ENCODE measurements at places on chromosomes 2 and 18. TPM values are rescaled to one million over a fixed set of nuclear protein-coding genes. Genes with fewer than 3 reads are reported as not detected.

DNA sequence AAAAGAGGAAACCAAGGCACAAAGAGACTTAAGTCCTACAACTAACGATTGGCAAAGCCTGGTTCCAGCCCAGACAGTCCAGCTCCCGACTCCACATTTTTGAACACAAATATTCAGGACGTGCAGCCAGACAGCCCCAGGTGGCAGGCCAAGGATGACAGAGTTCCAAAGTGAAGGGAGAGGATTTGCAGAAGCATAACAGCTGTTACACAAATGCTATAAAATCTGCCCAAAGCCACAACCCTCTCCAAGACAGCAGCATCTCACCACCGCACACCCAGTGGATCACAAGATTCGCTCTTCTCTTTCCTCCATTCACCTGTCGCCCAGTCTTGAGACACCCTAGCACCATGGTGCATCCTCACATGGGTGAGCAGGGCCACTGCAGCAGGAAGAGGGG, 227.1 kb upstream of the ID2 start:
- DNase-seq = no peak

DNA sequence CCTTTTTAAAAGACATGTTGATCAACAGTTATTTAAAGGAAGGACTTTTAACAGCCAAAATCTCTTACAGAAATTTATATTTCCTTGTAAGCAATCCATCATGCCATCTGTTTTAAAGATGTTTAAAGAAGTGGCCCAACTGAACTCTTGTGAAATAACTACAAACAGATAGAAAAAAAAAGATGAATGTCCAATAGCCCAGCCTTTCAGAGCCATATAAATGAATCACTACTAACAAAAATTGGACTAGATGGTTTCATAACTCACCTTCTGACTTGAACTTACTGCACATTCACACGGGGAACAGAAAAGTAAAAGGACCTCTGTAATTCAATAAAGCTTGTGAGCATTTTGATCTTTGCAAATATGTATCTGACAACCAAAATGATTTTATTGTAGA, 319.0 kb upstream of the CHAC2 start:
- no peak for DNase-seq

GRCh38 chr2:177429688-177430325, 37.2 kb downstream of the AGPS start:
- DNase-seq = no peak

DNA sequence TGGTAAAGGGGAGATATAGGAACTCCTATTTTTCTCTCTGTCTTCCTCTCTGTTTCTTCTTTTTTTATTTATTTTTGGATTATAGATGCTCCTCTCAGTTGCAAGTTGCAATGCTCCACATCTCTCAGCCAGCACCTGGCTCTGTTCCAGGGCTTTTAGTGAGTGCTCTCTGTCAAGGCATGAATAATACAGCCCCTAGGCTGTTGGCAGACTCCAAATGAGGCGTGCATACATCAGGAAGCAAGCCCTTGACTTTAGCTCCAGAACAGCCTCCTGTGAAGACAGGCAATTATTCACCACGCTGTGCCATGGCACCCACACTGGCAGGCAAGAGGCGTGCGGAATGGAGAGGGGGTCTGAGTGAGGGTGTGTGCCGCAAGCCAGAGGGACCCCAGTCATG, 228.1 kb upstream of the PXDN start:
- DNase-seq = no peak

SLC8A1 gene
- total RNA-seq = 738 TPM

- no peak for DNase-seq
Observed at GRCh38 chr2:105473011-105473410, 74.2 kb upstream of the FHL2 start.

DNA sequence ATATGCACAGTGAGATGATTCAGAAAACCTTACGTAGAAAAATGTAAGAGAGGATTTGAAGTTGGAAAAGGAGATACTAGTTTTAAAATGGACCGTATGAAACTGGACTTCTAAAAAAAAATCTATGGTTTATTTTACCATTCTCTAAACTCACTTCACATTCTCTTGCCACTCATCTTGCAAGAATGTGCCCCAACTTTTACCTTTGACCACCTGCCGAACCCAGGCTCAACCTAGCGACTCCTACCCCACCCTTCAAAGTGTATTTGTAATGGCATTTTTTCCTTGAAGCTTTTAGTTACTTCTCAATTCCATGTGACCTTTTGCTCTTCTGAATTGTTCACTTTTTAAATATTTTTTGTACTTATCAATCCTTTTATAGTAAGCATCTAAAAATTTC, 160.8 kb downstream of the PHLPP1 start:
- DNase-seq = no peak

DNAJC5G gene
- 0.94 TPM for total RNA-seq

- DNase-seq = no peak
Observed at GRCh38 chr2:211181626-211182025, 625.2 kb downstream of the CPS1 start.

DNA sequence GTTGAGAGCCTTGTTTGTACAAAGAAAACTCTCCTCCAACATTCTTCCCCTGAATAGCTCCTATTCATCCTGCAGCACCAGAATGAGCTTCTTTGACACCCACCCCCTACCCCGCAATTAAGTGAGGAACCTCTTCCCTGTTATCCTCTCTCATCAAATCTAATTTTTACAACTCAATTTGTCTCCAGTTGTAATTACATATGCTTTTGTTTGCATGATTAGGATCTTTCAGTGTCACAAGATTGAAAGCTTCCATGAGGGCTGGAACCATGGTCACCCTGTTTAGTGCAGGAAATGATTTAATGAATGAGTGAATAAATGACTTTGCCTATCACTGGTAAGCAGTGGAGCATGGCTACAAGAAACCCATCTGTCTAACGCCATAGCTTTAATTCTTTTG, 334.6 kb upstream of the KLHL29 start:
- no peak for DNase-seq

COL6A3 gene
- total RNA-seq = 61.6 TPM

DNA sequence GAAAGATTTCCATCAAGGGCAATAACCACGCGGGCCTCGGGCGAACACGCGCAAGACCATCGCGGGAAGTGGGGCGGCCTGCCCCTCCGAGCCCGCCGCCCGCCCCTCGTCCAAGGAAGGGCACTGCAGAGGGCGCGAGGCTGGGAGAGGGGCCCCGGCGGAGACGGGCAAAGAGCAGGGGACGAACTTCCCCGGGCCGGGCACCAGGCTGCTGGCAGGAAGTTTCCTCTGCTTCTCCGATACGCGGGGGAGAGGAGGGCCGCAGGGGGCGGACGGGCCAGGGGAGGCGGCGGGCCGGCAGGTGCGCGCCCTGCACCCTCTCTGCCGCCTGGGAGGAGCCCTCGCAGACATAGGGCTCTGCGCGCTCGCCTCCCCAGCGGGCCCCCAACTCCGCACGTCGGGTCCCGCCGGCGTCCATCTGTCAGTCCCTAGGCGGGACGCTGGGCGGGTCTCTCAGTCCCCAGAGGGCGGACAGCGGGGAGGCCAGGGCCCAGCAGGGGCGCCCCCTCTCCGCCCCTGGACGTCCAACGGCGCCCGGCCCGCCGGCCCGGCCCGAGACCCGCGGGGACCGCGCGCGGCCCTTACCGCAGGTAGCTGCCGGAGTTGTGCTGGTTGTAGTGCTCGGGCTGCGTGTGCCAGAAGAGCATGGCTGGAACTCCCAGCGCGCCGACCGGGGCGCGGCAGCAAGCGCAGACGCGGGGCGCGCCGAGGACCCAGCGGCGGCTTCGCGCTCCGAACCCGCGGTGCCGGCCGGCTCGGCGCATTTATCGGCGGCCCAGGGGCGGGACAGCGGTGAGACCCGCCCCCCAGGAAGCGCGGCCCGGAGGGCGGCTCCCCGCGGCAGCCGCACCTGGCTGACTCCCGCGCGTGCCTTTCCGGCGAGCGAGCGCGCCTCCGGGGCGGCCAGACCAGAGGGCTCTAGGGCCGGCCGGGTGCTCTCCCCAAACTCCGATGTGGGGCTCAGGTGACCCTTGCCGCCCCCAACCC, at the start of gene TFCP2L1:
TFCP2L1 (minus strand) TSS at position 740 of the 987 bp plus-strand sequence; CDS start at position 647, 93 bp downstream.
- DNase-seq = no peak

GRCh38 chr18:41744421-41745030, 210.5 kb upstream of the PIK3C3 start:
- no peak for DNase-seq

GPBAR1 gene
- 10.7 TPM for total RNA-seq

- DNase-seq = no peak
Observed at GRCh38 chr2:106108351-106108750, 85.8 kb downstream of the UXS1 start.

GRCh38 chr2:146844226-146844990, 1000.4 kb upstream of the ACVR2A start:
- DNase-seq = no peak

DNA sequence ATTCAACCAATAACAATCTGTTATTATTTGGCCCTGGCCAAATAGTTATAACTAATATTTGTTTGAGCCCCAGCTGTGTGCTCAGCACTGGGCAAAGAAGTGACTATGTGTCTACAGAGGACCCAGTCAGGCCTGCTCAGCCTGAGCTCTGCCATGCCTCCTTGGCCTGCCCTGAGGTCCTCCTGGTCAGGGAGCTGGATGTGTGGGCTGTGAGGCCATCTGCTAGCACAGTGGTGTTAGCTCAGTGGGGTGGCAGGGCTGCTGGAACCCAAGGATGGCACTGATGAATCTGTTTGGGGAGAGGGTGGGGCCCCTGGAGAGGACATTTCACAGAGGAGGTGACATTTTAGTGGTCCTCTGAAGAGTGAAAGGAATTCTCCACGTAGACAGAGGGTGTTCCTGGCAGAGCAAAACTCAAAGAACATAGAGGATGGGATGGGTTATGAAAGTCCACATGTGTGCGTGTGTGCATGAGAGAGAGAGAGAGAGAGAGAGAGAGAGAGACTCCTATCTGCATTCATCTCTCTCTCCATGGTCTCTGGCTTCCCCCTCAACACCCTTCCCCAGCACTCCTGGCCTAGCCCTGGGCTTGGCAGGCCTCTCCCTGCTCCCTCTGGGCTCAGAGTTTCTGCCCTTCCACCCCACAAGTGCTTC, 21.2 kb upstream of the ATOH8 start:
- DNase-seq = no peak

DNA sequence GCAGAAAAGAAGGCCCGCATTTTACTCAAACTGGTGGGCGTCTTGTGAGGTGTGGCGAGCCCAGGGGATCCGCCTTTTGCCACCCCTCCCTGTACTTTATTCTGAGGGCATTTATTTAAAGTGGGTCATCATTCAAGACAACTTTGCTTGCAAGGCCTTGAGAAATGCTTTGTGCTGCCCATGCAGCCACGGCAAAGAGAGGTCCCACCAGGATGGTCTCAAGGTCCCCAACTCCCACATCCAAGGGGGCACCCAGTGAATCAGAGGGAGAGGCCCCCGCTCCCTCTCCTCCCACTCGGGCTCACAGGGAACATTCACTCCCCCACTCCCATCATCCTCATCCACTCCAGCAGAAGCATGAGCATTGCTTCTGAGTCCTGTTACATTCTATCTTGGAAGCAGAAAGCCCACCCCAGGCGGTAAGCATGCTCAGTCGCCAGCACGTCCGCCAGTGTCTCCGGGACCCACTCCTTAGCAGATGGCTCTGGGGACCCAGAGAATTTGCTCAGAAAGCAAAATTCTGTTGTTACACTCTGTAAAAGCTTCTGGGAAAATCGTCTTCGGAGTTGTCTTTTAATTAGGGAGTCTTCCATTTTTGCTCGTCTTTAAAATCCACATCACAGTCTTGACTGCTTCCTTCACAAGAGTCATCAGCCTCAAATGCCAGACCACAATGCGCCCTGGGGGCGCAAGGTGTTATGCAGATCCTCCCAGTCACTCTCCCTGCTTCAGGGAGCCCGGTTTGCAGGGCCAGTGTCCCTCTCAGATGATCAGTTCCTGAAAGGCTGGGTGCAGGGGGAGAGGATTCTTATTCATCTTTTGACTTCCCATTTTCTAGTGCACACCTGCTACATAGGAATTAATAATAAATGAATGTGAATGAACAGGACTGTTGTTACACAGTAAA, 99.4 kb upstream of the NCK2 start:
- DNase-seq = no peak

TXNDC2 gene
- not detected for total RNA-seq

- DNase-seq = no peak
Observed at GRCh38 chr18:69787825-69788547, 159.7 kb downstream of the CD226 start.

- peak; percentile 9 for DNase-seq
Observed at GRCh38 chr2:127575185-127575765, 39.8 kb downstream of the MYO7B start.

LIMS4 gene
- 5.2 TPM for total RNA-seq

DLGAP1 gene
- total RNA-seq = 0.56 TPM

- no peak for DNase-seq
Observed at GRCh38 chr2:132875193-132875592, 205.2 kb upstream of the LYPD1 start.

DNA sequence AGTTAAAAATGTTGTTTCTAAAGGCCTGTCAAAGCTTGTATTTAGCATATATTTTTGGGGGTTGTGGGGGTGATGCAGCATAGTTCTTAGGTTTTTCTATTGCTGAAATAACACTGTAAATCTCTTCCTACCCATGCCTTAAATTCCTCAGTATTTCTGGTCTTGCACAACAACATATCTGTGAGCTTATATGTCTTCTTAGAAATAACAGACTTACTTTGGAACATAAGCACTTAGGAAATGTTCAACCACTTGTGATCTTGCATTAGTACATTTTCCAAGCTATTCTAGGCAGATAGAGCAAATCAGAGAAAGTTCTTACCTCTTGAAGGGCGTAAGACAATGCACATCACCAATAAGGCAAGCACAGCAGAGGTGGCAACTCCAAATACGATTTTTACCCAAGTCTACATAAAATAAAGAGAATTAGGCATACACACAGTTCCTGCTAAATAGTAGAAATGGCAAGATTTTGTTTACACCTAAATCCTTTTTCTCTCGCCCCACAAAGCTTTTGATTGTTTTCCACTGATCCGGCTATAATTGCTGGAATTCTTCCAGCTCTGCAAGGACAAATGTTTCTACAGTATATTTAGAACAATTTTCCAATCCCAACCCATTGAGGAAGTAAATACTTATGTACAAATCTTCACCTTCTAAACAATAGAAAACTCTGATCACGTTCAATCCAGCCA, 512 bp downstream of the FAP start:
- DNase-seq = no peak

All from right atrium auricular region (tissue), 2 donors.